T follicular helper cell (primary cell): ENCODE measurements at places on chromosomes 16 and 17.

- no peak for DNase-seq
Measured at GRCh38 chr17:31573047-31573446, 181.6 kb downstream of the RAB11FIP4 start.

DNA sequence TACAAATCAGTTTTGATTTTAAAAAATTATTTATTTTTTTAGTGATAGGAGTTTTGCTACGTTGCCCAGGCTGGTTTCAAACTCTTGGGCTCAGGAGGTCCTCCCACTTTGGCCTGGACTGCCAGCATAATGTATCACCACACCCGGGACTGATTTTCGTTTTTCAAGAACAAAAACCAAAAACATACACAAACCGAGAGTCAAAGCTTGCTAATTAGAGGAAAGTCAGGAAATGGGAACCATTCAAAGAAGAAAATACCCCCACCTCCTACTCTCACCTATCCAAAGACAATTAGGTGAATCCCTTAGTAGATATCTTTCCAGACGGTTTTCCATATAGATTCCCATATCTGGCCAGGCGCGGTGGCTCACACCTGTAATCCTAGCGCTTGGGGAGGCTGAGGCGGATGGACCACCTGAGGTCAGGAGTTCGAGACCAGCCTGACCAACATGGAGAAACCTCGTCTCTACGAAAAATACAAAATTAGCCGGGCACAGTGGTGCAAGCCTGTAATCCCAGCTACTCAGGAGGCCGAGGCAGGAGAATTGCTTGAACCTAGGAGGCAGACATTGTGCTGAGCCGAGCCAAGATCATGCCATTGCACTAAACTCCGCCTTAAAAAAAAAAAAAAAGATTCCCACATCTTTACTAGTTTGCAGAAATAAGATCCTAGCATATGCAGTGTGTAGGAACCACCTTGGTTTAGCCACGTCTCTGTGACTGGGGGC lies 883 bp upstream of the SPN start:
- DNase-seq, result no peak

DNA sequence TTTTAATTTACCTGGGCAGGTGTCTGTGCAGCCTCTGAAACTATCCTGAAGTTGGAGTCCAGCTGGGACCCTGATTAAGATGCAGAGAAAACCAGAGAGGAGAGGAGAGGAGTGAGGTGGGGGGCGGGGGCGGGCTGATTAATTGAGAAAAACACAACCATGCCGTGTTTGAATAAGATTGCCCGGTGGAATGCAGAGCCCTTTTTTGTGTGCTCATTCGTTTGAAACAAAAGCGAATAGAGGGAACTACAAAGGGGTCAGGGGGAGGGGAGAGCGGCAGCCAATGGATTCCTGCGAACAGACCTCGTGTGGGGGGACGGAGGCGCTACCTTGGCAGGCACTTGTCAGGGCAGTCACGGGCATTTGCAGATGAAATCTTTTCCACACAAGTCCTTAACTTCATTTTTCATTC lies 355.8 kb downstream of the SOX9 start:
- no peak for DNase-seq

GRCh38 chr17:40331743-40332641 lies 23.0 kb downstream of the RARA start:
- DNase-seq, result no peak

DNA sequence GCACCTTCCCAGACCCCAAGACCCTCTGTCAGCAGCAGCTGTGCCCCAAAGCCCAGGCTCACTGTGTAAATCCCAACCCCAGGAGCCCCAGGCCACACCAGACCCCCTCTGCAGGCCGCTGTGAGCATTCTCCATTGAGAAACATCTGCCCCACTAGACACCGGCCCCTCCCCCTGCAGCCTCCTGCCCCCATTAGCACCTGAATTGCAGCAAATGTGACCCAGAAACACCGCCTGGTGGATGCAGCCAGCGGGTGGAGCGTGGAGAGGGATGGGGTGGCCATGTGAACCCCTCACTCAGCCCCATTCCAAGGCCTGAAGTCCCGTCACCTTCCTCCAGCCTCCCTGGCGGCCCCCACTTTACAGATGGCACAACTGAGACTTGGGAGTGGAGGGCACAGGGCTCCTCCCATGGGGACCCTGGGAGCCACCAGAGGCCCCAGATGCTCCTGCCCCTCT lies 2.2 kb downstream of the UBALD1 start:
- no peak for DNase-seq

DNA sequence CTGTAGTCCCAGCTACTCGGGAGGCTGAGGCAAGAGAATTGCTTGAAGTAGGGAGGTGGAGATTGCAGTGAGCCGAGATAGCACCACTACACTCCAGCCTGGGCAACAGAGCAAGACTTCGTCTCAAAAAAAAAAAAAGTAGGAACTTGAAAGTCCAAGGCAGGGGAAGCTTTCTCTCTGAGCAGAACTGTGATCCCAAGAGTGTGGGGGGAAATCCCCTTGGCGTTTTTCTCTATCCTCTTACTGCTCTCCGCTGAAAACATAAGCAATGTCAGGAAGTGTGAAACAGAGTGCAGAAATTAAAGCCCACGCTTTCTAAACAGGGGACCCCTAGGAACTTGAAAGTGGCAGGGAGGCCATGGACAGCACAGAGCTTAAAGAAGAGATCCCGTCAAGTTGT lies 9.8 kb upstream of the CMTM3 start:
- DNase-seq, result no peak

- no peak for DNase-seq
Measured at GRCh38 chr17:40718930-40719329, 15.4 kb upstream of the KRT24 start.

DNA sequence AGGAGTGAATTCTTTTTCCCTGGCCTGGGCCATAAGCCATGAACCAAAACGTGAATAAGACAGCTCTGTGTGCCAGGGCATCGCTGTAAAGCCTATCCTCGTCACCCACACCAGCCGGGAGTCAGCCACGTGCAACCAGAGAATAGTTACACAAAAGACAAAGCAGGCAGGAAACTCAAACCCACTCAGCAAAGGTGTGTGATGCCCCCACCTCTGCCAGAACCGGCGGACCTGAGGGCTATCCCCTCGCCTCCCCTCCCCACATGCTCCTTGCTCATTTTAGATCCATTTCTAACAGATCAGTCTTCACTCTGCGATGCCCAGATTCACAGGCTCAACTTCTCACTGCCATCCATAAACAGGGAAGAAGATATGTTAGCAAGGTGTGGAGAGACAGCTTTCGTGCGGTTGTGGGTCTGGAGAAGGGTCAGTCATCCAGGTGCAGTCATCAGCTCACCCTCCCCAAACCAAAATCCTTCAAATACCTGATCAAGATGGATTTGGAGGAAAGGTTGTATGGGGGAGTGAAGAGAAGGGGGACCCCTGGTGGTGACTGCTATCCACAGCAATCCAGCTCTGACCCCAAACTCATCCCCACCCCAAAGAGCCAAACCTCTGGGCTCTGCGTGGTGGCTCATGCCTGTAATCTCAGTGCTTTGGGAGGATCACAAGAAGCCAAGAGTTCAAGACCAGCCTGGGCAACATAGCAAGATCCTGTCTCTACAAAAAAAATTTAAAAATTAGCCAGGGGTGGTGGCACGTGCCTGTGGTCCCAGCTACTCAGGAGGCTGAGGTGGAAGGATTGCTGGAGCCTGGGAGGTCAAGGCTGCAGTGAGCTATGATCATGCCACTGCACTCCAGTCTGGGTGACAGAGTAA lies 219.2 kb downstream of the C16orf78 start:
- DNase-seq, result peak; percentile 12

DNA sequence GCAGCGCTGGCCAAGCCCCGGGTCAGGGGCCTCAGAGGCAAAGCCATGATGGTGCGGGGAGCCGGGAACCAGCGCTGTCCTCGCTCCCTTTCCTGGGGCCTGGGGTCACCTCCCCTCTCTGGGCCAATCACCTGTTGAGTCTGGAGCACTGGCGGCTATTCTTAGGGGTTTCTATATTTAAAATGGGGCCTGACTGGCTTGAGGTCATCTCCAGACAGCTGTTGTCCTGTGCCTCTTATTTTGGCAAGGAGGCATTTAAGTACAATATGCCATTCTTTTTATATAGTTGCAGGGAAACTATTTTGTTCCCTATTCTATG lies at the start of gene COX6A2:
Gene COX6A2 (minus strand): TSS at position 82 of the 319 bp plus-strand sequence. CDS start 35 bp downstream, at position 47.
- DNase-seq, result no peak

DNA sequence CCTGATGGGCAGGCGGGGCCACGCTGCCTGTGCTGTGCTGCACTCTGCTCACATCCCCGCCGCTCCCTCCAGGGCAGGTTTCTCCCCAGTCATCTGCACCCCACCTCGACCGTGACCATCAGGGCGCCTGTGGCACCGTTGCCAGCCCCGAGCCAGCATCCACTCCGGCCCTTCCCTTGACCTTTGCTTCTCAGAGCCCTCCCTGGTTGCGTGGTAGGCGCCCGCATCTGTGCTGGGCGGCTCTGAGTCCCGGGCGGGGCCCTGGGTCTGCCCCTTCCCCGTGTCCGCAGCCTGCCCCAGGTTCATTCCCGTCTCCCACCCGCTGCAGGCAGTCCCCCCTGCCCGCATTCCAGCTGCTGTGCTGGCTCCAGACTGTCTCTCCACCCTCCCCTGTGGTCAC lies 33.2 kb downstream of the ZNF750 start:
- no peak for DNase-seq

DNA sequence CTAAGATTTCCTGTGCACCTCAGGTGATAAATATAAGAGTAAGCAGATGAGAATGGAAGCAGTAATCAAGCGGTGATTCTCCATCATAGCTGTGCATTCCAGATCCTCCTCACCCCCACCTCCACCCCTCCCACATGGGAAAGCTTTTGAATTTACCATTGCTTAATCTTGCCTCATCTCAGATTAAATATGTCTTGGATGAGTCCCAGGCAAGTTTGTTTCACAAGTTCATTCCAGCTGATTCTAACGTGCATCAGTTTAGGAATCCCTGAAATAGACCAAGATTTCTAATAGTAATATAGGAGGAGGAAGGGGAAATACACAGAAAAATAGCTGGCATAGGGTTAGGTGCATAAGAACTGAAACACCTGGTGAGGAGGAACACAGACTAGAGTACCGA lies 396.2 kb upstream of the KIF2B start:
- DNase-seq, result no peak
